Left renal pelvis (tissue), 4 donors: ENCODE measurements at places on chromosomes 1 and 21. TPM values are rescaled to one million over a fixed set of nuclear protein-coding genes. Genes with fewer than 3 reads are reported as not detected.

RAB25 gene
- 1.7 TPM for polyA plus RNA-seq

KIF2C gene
- polyA plus RNA-seq = 20.3 TPM

DMBX1 gene
- polyA plus RNA-seq = not detected

AXDND1 gene
- 0.23 TPM for polyA plus RNA-seq

EDN2 gene
- 0.11 TPM for polyA plus RNA-seq

BEST4 gene
- polyA plus RNA-seq = 0.66 TPM

NUAK2 gene
- 1.1 TPM for polyA plus RNA-seq

MPL gene
- polyA plus RNA-seq = 0.64 TPM

L1TD1 gene
- polyA plus RNA-seq = 4.3 TPM

CEPT1 gene
- 54.0 TPM for polyA plus RNA-seq

RXFP4 gene
- polyA plus RNA-seq = not detected

PLA2G2C gene
- not detected for polyA plus RNA-seq

IL22RA1 gene
- 0.11 TPM for polyA plus RNA-seq

ALX3 gene
- polyA plus RNA-seq = not detected

LCE1D gene
- polyA plus RNA-seq = not detected

ELAPOR1 gene
- 0.74 TPM for polyA plus RNA-seq

COL6A2 gene
- polyA plus RNA-seq = 205 TPM

AADACL4 gene
- 1.0 TPM for polyA plus RNA-seq

PDZK1 gene
- 204 TPM for polyA plus RNA-seq

PPIE gene
- polyA plus RNA-seq = 70.8 TPM

ZSWIM5 gene
- polyA plus RNA-seq = 4.1 TPM

ALG14 gene
- 13.6 TPM for polyA plus RNA-seq

HLX gene
- polyA plus RNA-seq = 8.3 TPM

LRRN2 gene
- polyA plus RNA-seq = 13.4 TPM

SLC41A1 gene
- polyA plus RNA-seq = 36.1 TPM

AP4B1 gene
- polyA plus RNA-seq = 33.5 TPM
